ENCODE measurements at places on chromosomes 16 and 17. TPM values are rescaled to one million over a fixed set of nuclear protein-coding genes. Genes with fewer than 3 reads are reported as not detected.

TMEM235 gene
- total RNA-seq = 0.09 TPM

RAC3 gene
- total RNA-seq = 31.6 TPM

ABCC11 gene
- not detected for total RNA-seq

IGFALS gene
- total RNA-seq = not detected

GRCh38 chr16:56637814-56638750 lies at the start of gene MT1A:
MT1A (plus strand) TSS chr16:56638666; CDS start chr16:56638739, 73 bp downstream.
- peak within 1 kb of the TSS; percentile 46 for H3K4me3 ChIP-seq
- H3K27ac ChIP-seq = no peak within 1 kb of the TSS
- peaks cover 7% of the 10 kb centered on the region for H3K4me1 ChIP-seq
- H3K36me3 ChIP-seq = no peaks in the 10 kb centered on the region
- peak; percentile 80 for DNase-seq
- peaks cover 100% of the 10 kb centered on the region for H3K27me3 ChIP-seq

- peaks cover 29% of the 10 kb centered on the region for H3K4me1 ChIP-seq
- DNase-seq = no peak
- H3K36me3 ChIP-seq = no peaks in the 10 kb centered on the region
These were observed 60.9 kb downstream of the NKD1 start for GRCh38 chr16:50609049-50609448.

- DNase-seq = no peak
- H3K4me1 ChIP-seq = peaks cover 13% of the 10 kb centered on the region
- peak overlapping the region; percentile 48 for H3K27ac ChIP-seq
- H3K4me3 ChIP-seq = peak overlapping the region; percentile 96
- H3K36me3 ChIP-seq = no peaks in the 10 kb centered on the region
- no peaks in the 10 kb centered on the region for H3K27me3 ChIP-seq
These were observed 560 bp upstream of the RUSF1 start for GRCh38 chr16:31508706-31509195.

- no peak overlapping the region for H3K27ac ChIP-seq
- no peak overlapping the region for H3K4me3 ChIP-seq
- no peaks in the 10 kb centered on the region for H3K4me1 ChIP-seq
- H3K27me3 ChIP-seq = no peaks in the 10 kb centered on the region
- DNase-seq = peak; percentile 52
These were observed 12.0 kb downstream of the TBC1D24 start for GRCh38 chr16:2486645-2487516.

DNA sequence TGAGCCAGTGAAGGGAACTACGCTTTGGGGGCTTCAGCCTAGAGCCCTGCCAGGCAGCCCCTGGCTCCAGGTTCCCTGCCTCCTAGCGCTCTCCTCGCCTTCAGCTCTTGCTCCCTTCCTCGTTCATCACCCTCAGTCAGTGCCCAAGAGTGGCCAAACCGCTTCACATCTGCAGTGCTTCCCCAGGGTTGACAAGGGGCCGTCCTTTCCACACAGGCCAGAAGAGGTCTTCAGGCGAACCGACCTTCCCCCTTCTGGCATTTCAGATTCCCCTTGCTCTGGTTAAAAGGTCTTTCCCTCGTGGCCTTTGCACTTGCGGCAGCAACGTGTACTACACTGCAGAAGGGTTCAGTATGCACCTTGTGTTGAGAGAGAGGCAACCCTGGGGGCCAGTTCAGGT lies 4.1 kb downstream of the RASD1 start:
- H3K4me3 ChIP-seq = no peak overlapping the region
- no peak overlapping the region for H3K27ac ChIP-seq
- peaks cover 28% of the 10 kb centered on the region for H3K27me3 ChIP-seq
- peaks cover 45% of the 10 kb centered on the region for H3K4me1 ChIP-seq

DNA sequence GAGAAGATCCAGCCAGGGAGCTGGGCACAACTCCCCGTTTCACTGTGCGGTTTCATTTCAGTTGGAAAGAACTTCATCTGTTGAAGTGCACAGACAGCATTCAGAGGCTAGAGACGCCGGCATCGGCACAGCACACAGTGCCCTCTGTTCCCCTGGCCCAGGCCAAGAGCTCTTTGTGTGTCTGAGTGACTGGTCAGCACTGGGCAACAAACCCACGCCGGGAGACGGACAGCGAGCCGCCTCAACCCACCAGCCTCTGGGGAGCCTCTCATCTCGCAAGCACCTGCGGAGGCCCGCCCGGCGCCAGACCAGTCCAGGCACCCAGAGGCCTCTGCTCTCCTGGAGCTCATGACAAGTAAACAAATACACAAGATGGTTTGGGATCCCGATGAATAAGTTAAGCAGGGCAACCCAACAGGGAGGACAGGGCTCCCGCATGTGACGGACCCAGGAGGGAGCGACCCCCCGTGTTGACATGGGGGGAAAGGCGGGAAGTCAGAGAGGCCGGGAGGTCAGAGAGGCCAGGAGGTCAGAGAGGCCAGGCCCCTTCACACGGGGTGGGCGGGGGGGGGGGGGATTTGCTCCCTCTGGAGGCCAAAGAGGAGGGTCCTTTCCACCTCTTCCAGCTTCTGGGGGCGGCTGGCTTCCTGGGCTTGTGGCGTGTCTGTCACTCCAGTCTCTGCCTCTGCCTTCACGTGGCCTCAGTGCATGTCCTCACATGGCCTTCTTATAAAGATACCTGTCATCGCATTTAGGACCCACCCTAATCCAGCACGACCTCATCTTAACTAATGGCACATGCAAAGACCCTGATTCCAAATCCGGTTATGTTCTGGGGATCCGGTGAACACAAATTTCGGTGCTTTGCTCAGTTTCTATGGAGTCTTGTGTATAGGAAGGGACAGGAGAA lies 25.8 kb upstream of the KLHDC4 start:
- DNase-seq = peak; percentile 24
- H3K4me3 ChIP-seq = no peak overlapping the region
- no peak overlapping the region for H3K27ac ChIP-seq
- H3K36me3 ChIP-seq = no peaks in the 10 kb centered on the region

GRCh38 chr16:14198012-14198411 lies 126.9 kb downstream of the MRTFB start:
- no peak overlapping the region for H3K4me3 ChIP-seq
- H3K27me3 ChIP-seq = no peaks in the 10 kb centered on the region
- peaks cover 5% of the 10 kb centered on the region for H3K36me3 ChIP-seq
- H3K4me1 ChIP-seq = no peaks in the 10 kb centered on the region

DNA sequence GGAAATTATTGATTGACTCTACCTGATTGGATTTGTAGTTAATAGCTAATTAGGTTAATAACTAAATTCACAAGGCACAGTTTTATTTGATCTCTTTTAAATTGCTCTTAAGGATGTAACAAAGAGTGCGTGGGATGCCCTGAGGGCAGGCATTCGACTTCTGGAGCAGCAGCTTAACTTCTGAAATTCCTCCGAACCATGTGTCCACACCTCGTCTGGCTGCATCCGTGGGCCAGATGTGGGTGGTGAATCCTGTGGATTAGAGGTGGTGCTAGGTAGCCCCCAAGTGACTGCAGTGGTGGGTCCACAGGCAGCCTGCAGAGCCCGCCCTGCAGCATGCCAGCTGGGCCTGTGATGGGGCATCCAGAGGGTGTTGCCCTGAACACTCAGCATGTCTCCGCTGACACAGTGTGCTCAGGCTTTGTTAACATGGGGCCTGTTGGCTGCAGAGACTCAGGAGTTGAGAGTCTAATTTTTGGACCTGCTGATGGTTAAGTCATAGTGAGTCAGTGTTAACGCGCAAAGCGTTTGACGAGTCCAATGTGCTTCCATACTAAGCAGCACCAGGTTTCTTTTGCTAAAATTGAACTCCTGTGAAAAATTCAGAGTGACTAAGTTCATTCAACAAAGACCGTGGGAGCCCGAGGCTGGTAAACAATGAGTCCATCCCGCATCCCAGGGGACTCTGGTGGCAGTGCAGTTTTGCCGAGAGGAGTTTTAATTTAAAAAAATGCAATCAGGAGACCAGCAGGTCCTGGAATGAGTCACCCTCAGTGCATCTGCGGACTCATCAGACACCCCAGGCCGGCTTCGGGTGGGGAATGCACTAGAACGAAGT lies 3.8 kb upstream of the NPB start:
- H3K27me3 ChIP-seq = peaks cover 28% of the 10 kb centered on the region
- H3K27ac ChIP-seq = no peak overlapping the region
- peaks cover 5% of the 10 kb centered on the region for H3K4me1 ChIP-seq
- no peaks in the 10 kb centered on the region for H3K36me3 ChIP-seq
- H3K4me3 ChIP-seq = no peak overlapping the region

DNA sequence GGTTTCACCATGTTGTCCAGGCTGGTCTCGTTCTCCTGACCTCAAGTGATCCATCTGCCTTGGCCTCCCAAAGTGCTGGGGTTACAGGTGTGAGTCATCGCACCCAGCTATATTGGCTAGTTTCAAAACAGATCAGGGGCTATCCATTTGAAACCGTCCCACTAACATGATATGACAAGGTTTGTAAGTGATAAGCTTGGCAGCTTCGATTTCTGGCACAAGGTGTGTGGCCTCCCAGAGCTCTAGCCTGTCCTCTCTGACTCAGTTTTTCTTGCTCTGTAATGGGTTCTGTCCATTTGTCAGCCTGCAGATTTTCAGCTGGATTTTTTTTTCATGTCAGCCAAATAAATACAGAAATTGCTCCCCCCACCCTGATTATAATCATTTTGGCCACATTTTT lies 31.8 kb upstream of the TENT4B start:
- DNase-seq = no peak
- no peaks in the 10 kb centered on the region for H3K4me1 ChIP-seq
- H3K27ac ChIP-seq = no peak overlapping the region
- H3K4me3 ChIP-seq = no peak overlapping the region
- no peaks in the 10 kb centered on the region for H3K36me3 ChIP-seq
- H3K27me3 ChIP-seq = no peaks in the 10 kb centered on the region

GRCh38 chr16:3706253-3707012 lies 10.9 kb downstream of the TRAP1 start:
- no peaks in the 10 kb centered on the region for H3K27me3 ChIP-seq
- no peak overlapping the region for H3K27ac ChIP-seq
- no peak overlapping the region for H3K4me3 ChIP-seq
- no peaks in the 10 kb centered on the region for H3K4me1 ChIP-seq
- H3K36me3 ChIP-seq = no peaks in the 10 kb centered on the region
- no peak for DNase-seq

DNA sequence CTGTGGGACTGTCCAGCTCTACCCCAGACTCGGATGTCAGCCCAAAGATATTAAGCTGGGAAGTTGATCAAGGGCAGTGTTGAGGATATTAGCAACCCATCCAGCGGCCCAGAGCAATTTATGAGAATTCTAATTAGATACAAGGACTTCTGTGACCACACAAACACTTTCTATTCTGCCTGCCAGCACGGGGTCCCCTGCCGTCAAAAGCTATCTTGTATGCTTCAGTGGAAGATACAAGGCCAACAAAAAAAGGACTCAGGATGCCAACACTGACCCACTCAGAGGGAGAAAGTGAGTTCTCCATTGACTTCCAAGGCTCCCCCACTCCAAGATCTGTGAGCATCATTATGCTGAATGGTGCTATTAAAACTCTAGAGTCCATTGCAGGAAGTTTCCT lies 390.7 kb downstream of the GRIN2A start:
- H3K27me3 ChIP-seq = no peaks in the 10 kb centered on the region
- peak; percentile 18 for DNase-seq
- H3K36me3 ChIP-seq = no peaks in the 10 kb centered on the region
- no peak overlapping the region for H3K27ac ChIP-seq
- no peak overlapping the region for H3K4me3 ChIP-seq
- no peaks in the 10 kb centered on the region for H3K4me1 ChIP-seq

GRCh38 chr16:56352351-56353053 lies 72.8 kb downstream of the AMFR start:
- no peaks in the 10 kb centered on the region for H3K36me3 ChIP-seq
- no peak overlapping the region for H3K27ac ChIP-seq
- DNase-seq = no peak
- H3K4me1 ChIP-seq = peaks cover 18% of the 10 kb centered on the region
- H3K4me3 ChIP-seq = no peak overlapping the region
- no peaks in the 10 kb centered on the region for H3K27me3 ChIP-seq

DNA sequence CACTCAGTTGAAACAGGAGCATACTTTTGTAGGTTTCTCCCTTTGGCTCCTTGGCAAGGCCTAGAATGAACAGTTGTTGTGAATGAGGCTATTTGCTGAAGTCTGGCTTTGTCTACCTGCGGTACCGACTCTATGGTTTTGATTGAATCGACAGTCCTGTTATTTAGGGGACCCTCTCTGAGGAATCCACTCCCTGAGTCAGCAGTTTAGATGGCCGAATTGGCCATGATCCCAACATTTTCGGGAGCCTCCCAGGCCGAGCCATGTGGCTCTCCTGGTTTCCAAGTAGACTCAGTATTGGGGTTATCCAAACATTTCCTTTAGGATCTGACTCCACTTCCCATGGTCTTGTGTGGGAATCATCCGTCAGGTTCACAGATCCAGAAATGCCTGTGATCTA lies 394.8 kb upstream of the MAF start:
- no peak for DNase-seq
- no peaks in the 10 kb centered on the region for H3K27me3 ChIP-seq
- peaks cover 6% of the 10 kb centered on the region for H3K4me1 ChIP-seq
- H3K4me3 ChIP-seq = no peak overlapping the region
- no peak overlapping the region for H3K27ac ChIP-seq
- H3K36me3 ChIP-seq = no peaks in the 10 kb centered on the region

DNA sequence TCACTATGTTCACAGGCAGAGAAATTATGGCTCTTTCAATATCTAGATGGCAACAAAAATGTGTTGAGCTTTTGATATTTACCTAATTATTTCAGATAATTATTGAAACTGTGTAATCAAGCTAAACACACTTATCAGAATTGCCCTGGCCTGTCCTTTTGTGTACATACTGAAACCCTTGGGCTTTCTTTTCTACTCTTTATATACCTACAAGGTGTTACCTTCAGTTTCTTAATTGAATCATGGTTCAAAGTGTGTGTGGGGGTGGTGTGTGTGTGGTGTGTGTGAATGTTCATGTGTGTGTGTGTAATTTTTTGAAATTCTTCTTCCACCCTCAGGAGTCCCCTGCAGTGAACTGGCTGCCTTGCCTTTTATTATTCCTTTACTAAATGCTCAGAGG lies 506.8 kb upstream of the SOX9 start:
- no peaks in the 10 kb centered on the region for H3K4me1 ChIP-seq
- no peaks in the 10 kb centered on the region for H3K27me3 ChIP-seq
- H3K27ac ChIP-seq = no peak overlapping the region
- no peak for DNase-seq
- H3K36me3 ChIP-seq = no peaks in the 10 kb centered on the region
- no peak overlapping the region for H3K4me3 ChIP-seq
